ENCODE measurements at places on chromosomes 1 and 21.
A peak's percentile ranks its signal among the peaks of the same experiment; 100 is the strongest.

- peak; percentile 43 for DNase-seq
Measured at GRCh38 chr1:36609241-36610027, 126.7 kb upstream of the CSF3R start.

GRCh38 chr1:27506703-27507102, 16.7 kb upstream of the WASF2 start:
- DNase-seq: no peak

GRCh38 chr1:58884706-58885661, 101.1 kb upstream of the JUN start:
- DNase-seq: no peak

- DNase-seq: no peak
Measured at GRCh38 chr21:42633858-42634257, 19.6 kb upstream of the PDE9A start.

- no peak for DNase-seq
Measured at GRCh38 chr21:41187537-41188025, 19.6 kb downstream of the BACE2 start.

GRCh38 chr21:42171091-42172053, 47.6 kb upstream of the ABCG1 start:
- no peak for DNase-seq

DNA sequence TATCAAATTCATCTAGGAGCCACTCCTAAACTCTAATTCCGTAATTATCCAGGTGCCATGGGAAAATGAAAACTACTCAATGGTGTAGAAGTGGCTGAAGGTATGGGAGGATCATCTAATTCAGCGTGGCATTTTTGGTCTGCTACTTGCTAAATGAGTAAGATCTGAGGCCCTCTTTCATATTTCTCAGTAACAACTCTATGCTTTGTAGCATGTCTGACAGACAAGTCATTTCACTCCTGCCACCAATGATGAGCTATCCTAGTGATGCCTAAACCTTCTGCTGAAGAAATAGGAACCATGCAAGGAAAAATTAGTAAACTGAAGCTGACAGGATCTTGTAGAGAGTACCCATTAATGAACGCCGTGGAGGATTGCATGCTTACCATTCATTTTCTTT, 145.3 kb downstream of the NTNG1 start:
- DNase-seq: no peak

GRCh38 chr1:239382666-239383065, 3.7 kb upstream of the CHRM3 start:
- DNase-seq: no peak

DNA sequence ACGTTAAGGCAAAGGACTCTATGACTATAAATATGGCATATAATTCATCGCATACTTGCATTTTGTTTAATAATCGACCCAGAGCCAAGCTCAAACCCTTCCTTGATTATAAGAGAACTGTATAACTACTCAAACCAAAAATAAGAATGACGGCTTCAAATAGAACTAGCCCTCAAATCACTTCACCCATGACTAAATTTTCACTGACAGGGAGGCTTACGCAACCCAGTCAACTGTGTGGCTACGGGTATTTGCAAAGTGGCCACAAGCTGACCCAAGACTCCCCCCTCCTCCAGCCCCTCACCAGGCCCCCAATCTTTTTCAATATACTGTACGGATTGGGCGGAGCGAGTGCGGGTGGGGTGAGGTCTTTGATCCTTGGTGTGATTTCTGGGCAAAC, 268.3 kb downstream of the ASTN1 start:
- no peak for DNase-seq

DNA sequence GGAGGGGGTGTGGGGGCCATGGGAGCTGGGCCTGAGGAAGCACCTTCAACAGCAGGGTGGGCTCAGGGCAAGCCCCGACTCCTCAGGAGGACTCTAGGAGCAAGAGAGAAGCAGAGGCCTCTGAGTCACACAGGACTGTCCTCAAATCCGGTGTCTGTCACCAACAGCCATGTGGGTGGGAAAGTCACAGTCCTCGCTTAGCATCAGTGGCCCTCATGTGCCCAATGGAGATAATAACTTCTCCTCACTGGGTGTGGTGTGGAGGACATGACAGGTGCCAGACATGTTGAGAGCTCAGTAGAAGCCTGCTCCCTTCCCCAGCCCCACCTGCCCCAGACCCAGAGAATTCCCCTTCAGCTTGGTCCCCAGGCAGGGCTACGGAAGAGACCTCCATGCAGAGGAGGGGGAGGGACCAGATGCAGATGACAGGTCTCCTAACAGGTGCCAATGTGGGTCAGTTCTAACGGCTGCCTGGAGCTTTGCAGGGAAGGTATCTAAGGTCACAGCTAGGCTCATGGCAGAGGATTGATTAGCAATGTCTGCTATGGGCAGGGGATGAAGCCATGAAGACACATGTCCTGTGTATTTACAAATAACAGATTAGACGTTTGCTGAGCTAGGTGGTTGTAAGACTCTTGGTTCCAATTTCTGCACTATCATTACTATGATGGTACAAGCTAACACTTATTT, 30.2 kb downstream of the TTC39A start:
- no peak for DNase-seq

- no peak for DNase-seq
Measured at GRCh38 chr1:152565115-152565514, 1.5 kb downstream of the LCE3E start.

DNA sequence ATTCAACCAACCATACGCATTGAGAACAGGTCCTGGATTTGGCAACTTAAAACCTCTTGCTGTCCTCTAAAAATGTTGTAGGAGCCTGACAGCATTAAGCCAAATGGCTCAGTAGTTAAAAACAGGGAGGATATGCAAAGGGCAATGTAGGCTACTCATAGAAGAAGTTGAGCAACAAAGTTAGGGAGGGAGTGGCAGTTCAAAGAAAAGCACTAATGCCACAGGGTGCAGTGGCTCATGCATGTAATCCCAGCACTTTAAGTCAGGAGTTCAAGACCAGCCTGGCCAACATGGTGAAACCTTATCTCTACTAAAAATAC, 92.9 kb upstream of the ERG start:
- DNase-seq: no peak

DNA sequence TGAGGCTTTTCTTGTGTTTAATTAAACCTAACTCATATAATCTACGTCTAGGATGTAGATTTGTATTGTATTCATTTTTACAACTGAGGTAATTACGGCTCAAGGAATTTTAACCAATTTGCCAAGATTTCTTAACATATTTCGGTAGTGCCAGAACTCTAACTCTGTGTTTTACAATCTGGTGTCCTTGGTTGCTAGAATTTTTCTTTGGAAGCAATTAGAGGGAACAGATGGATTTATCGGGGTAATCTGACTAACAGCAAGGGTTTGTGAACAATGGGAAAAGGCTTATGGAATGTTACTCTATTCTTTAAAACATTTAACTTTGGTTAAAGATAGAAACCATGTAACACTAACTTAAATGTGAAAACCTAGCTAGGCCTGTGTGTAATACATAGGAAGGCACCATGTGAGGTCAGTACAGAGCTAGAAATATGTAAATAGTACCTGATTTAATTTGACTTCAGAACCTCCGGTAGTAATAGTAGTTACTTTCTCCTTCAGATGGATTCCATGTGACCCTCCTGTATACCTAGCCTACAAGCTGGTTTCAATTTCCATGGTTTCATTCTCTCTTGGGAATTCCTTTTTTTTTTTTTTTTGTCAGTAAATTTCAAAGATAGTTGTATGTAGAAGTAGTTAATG, 1.2 kb downstream of the MTF2 start:
- DNase-seq: no peak

DNA sequence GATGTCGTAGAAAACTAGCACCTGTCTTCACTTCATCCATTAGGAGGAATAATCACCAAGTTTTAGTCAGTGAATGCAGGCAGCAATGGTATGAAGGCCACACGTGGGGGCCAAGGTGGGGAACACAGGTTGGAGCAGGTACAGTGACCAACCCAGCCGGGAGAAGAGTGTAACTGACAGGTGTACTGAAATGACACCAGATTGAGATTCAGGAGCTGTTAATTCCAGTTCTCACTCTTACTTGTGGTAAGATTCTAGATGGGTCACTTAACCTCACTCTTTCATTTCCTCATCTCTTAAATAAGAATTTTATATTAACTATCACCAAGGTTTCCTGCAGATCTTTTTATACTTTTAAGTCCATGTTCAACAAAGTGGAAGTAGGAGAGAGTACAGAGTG, 206.2 kb upstream of the PTBP2 start:
- DNase-seq: no peak

DNA sequence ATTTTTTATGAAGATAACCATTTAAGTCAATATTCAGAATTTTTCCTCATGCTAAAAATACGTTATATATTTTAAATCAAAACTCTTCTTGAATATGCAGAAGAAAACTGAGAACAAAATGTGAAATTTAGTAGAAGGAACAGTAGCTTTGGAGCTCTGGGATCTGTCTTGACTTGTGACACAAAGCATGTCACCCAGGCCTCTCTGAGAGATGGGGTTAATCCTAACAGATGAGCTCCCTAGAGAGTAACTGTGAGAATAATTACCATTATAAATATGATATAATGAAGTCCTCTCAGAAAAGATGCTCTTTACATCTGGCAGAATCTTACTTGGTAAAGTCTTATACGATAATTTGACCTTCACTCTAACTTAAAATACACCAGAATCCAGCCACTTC, 272.0 kb downstream of the PTPRC start:
- DNase-seq: no peak

GRCh38 chr1:83581747-83582146, 417.2 kb downstream of the TTLL7 start:
- no peak for DNase-seq

- DNase-seq: no peak
Measured at GRCh38 chr1:152005360-152005912, 11.8 kb upstream of the S100A10 start.

DNA sequence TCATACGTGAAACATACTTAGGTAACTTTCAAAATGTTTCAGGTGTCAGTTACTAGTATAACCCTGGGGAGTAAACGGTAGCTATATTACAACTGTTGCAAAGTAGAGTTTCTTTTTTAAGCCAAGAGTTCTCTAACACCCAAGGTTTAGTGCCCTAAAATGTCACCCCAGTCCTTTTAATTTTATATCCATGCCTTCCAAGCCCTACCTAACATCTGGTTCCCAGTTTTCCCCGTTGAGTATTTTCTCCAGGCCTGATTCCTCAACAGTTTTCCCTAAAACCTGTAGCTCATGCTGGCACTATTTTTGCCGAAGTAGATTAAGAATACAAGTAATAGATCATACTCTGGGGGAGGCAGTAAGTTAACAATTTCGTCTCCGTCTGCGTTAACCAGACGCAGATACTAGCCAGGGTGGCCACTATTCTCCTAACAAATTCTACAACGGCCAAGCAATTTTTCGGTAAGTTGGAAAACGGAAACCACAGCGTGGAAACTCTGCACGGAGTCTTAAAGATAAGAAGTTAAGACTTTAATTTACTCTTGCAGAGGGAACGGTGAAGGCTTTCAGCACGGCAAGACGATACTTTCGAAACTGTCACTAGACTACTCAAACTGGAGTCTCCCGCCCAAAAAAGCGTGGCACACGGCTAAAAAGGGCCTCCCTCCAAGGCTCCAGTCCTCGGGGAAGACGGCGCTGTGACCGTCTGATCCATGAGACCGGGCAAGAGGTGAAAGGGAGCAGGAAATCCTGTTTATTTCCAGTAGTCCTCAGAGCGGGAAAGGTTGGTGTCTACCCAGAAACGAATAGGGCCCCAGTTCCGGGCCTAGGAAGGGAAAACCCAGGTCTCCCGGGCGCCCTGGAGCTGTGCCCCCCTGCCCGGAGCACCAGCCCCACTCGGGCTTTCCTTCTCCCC, 945 bp downstream of the SRSF4 start:
- DNase-seq: no peak

- peak; percentile 46 for DNase-seq
Measured at GRCh38 chr1:55233145-55233777, 18.1 kb upstream of the USP24 start.

DNA sequence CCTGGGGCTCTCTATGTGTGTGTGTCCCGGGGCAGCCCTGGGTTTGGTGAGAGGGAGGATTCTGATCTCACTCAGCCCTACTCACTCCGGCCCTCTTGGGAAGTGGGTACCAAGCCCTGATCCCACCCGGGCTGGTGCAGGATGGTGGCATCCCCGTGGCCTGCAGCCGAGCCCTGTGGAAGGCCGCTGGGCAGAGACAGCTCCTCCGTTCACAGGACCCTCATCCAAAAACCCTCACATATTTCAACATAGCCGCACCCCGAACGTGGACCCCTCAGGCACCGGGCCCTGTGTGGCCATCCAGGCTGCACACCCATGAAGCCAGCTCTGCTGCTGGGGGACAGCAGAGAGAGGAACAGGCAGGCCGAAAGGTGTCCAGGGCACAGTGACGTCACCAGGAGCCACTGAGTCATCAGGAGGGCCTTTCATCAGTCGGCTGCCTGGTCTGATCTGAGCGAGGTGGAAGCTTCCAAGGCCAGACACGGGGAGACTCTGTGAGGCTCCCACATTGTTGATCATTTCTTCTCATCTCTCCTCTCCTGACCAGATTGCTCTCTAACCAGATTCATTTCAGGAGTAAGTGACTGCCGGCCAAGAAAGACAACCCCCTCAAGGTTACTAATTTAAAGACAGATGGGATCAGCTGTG, 16.2 kb upstream of the GPR157 start:
- peak; percentile 44 for DNase-seq

- DNase-seq: no peak
Measured at GRCh38 chr1:23120383-23120782, 48.3 kb downstream of the LUZP1 start.

DNA sequence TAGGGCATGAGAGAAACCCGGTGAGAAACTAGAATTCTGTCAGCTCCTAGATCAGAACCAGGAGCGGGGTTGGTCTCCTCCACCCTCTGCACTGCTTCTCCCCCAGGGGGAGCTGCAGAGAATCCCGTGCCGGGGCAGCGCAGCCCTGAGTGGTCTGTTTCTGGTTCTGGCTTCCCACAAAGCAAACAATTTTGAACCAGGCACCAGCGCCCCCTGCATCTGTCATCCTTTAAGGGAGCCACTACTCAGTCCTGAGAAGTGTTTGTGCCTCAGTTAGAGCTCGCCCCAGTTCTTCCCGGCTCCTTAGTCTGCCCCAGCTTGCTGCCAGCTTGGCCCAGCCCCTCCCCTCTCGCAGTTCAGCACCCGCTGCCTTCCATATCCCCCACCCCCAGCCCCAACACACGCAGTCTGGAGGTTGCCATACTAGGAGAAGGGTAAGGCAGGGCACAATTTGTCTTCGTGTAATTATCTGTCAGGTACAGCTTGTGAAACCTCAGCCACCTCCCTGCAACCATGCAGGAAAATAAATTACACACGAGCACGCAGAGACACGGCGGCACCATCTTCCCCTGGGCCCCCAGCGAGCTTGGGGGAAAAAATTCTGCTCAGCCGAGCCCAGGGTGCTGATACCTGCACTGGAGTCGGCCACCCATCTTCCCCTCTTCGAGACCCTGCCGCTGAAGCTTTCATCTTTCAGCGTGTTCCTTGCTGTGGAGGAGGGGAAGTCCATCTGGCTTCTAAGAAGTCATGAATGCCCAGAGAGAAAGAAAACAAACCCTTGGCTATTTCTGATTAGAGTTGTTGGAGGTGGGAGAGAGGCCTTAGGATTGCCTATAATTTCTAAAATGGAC, 62.6 kb upstream of the CD1D start:
- peak; percentile 41 for DNase-seq

- no peak for DNase-seq
Measured at GRCh38 chr1:1179346-1179982, 5.8 kb downstream of the TTLL10 start.
